Endodermal cell (in vitro differentiated cells): ENCODE measurements at places on chromosomes 16 and 17. TPM values are rescaled to one million over a fixed set of nuclear protein-coding genes. Genes with fewer than 3 reads are reported as not detected.

- DNase-seq: no peak
These were observed 11.4 kb downstream of the CASKIN1 start for GRCh38 chr16:2184962-2185361.

- DNase-seq: no peak
These were observed 29.2 kb downstream of the TTLL6 start for GRCh38 chr17:48787828-48788227.

- DNase-seq: no peak
These were observed 163.4 kb downstream of the SEC14L1 start for GRCh38 chr17:77304051-77304745.

GRCh38 chr16:80546249-80546648 is 5.5 kb downstream of the DYNLRB2 start:
- no peak for DNase-seq

DNA sequence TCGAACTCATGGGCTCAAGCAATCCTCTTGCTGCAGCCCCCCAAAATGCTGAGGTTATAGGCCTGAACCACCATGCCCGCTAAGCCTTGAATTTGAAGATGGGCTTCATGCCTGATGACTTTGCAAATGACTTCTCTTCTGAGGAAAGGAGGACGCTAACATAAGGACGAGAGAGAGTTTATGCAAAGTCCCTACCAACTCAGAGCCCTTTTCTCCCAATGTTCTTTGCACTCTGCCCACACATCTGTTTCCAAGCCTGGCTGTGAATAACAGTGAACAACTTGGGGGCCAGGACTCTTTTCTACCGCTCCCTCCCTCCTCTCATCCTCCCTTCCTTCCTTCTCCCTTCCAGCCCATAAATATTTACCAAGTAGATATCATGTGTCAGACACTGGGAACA is 8.5 kb upstream of the NPIPB2 start:
- DNase-seq: no peak

GRCh38 chr16:12406926-12407690 is 396.6 kb downstream of the CPPED1 start:
- DNase-seq: no peak

Gene PRR15L
- total RNA-seq: 0.57 and 0.70 TPM in 2 replicates

Gene ABCA8
- total RNA-seq: not detected in 2 replicates

Gene ITGA3
- 12.3 to 19.7 TPM (median 16.6 TPM) in 3 replicates for total RNA-seq

Gene NEUROD2
- not detected in 2 replicates for total RNA-seq
